ENCODE measurements at places on chromosomes 4 and X.

GRCh38 chrX:122046815-122047214 lies 999.4 kb downstream of the GLUD2 start:
- no peak for DNase-seq

GRCh38 chrX:55005256-55005655 lies 5.1 kb downstream of the APEX2 start:
- no peak for DNase-seq

DNA sequence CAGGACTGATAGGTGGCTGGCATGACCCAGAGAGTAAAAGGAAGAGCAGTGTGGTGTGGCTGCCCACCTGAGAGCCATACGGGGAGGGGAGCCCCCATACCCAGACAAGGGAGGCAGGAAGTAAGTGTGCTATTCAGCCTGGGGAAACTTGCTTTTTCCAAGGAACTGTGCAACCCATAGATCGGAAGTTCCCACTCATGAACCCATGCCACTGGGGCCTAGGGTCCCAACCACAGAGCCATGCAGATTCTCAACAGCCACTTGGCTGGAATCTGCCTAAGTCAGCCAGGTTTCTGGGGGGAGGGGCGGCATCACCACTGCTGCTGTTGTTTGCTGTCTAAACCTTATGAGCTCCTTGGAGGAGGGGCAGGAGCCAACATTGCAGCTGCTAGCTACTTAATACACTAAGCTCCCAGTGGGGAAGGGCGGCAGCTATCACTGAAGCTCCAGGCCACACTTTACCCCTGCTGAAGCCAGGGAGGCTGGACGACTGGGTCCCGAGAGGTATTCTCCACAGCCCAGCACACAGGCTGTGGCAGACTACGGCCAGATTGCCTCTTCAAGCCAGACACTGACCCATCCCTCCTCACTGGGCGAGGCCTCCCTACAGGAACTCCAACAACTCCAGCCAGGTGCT lies 410.4 kb downstream of the INPP4B start:
- DNase-seq, result no peak

DNA sequence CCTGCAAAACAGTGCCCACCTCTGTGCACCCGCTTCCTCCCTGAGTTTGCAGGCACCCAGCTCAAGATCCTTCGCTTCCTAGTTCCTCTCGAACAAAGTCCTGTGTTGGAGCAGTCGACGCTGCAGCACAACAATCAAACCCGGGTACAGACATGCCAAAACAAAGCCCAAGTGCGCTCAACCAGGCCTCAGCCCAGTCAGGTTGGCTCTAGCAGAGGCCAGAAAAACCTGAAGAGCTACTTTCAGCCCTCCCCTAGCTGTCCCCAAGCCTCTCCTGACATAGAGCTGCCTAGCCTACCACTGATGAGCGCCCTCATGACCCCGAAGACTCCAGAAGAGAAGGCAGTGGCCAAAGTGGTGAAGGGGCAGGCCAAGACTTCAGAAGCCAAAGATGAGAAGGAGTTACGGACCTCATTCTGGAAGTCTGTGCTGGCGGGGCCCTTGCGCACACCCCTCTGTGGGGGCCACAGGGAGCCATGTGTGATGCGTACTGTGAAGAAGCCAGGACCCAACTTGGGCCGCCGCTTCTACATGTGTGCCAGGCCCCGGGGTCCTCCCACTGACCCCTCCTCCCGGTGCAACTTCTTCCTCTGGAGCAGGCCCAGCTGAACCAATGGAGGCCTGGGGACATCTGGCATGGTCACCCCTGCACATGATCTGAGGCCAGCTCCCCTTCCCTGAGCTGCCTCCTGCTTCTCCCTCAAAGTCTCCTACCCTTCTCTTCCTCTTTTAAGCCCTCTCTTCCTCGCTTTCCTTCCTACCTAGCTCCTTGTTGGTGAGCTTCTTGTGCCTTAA lies 6.9 kb downstream of the APEX2 start:
- no peak for DNase-seq

- no peak for DNase-seq
These were observed 768 bp downstream of the CLCN4 start for GRCh38 chrX:10157543-10157942.

DNA sequence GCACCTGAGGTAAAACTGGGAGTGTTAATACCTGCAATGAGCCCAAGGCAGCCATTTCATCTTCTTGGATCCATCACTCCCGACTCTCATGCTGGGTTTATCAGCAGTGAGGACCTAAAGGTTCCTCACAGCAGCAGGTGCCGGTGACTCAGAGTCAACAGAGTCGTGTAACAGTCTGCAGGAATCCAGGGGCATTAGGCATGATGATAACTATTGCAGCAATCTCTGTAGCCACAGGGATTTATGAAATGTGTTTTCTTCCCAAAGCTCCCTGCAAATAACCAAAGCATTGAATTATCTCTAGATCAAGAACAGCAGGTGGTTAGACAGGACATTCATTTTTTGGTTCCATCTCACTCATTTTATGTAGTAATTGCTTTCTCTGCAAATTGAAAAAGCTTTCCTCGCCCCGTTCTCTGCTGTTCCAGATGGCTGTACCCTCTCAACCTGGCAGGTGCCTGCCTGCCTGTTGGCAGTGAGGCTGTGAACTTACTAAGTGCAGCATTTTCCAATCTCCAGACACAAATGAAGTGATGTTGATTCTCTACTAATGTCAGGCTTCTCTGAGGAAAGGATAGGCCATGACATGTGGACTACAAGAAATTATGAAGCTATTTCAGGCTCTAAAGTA lies 48.1 kb upstream of the TSPAN7 start:
- DNase-seq, result no peak

- no peak for DNase-seq
These were observed 464.6 kb downstream of the IL15 start for GRCh38 chr4:142100941-142101340.

- no peak for DNase-seq
These were observed 582.0 kb upstream of the EPHA5 start for GRCh38 chr4:66252291-66252690.

GRCh38 chr4:81304871-81305270 lies 89.8 kb upstream of the PRKG2 start:
- DNase-seq, result no peak

- DNase-seq, result no peak
These were observed 10.1 kb downstream of the PDLIM3 start for GRCh38 chr4:185524888-185525863.

DNA sequence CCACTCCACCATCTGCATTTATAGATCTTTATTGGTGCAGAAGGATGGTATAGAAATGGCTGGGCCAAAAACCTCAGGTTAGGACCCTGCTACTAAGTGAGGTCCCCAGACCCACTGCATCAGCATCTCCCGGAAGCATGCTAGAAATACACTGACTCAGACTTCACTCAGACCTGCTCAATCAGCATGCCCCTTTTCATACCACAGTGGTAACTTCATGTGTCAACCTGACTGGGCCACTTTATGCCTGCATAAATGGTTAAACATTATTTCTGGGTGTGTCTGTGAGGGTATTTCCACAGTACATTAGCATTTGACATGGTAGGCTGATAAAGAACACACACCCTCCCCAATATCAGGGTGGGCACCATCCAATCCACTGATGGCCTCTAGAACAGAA lies 118.6 kb upstream of the VCX3B start:
- no peak for DNase-seq

- DNase-seq, result no peak
These were observed 162.7 kb upstream of the MBNL3 start for GRCh38 chrX:132651421-132652086.

DNA sequence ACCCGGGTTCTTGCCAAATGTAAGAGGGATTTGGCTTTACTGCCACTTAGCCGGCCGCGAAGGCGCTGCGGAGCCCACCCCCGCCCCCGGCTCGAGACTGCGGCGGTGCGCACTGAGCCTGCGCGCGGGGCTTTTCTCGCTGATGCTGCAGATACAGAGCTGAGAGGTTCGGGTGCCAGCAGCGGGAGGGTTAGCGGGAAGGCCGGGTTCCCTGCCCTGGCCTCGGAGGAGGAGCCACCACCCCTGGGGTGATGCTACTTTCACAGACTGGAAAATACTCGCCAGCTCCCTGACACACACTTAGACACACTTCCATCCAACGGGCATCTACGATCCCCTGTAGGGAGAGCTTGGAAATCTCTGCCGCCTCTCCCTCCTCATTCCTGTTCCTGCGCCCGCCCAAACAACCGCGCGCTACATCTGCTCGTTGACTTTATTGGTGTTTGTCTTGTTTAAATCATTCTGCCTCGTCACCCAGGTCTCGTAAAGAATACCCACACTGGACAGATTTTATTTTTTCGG lies 2.1 kb upstream of the PCDH7 start:
- DNase-seq, result no peak

DNA sequence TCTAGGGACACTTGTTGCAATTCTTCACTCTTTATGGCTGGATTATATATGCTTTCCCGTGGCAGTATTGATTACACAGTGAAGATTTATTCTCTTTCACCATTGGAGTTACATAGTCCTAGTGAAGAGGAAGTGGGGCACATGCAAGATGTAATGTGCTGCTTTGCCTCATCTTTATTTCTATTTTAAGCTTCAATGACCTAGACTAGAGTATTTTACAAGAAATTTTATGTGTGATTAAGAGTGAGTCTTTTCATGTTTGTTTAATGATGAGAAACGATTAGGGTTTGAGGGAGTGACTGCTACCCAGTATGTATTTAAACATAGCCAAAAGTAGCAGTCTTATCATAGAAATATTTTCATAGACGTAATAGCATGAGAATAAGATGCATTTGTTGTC lies 30.8 kb downstream of the DIAPH2 start:
- no peak for DNase-seq

- DNase-seq, result no peak
These were observed 153.0 kb downstream of the SMIM20 start for GRCh38 chr4:26067035-26067434.

DNA sequence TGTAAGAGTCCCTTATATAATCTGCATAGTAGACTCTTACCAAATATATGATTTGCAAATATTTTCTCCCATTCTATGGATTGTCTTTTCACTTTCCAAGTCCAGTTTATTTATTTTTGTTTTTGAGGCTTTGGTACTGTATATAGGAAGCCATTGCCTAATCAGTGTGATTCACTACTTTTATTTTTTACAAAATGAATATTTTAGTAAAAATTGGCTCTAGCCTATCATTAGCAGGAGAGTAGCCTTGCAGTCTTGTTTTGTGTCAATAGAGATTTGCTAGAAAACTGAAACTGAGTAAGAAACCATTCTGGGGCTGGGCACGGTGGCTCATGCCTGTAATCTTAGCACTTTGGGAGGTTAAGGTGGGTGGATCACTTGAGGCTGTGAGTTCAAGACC lies 199.9 kb upstream of the MAB21L2 start:
- DNase-seq, result no peak

DNA sequence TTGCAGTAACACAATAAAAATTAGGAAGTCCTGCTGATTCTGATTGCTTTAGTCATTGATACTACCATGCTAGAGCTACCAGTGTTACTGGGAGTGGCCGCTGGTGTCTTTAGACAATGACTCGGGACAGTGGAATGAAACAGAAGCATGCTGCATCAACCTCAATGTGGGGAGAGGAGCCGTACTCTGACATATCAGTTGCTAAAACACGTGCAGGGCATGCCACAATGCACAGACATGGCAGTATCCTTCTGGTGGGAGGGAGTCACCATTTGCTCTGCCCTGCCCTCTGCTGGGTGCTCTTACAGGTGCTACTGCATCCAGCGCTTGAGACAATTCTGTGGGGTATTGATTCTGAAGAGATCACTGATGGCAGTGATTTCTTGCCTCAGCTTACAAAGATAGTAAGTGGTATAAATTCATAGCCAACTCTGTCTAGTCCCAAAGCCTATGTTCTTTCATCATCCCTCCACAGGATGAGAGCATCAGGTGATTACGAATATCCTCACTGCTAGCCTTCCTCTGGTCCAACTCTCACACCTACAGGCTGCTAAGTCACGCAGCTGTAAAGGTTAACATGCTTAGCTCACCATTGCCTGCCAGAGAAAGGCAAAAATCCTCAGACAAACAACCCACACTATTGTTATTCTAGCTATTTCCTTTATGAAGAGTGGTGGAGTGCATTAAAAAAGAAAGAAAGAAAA lies 43.7 kb downstream of the NSG1 start:
- DNase-seq, result peak; percentile 70

DNA sequence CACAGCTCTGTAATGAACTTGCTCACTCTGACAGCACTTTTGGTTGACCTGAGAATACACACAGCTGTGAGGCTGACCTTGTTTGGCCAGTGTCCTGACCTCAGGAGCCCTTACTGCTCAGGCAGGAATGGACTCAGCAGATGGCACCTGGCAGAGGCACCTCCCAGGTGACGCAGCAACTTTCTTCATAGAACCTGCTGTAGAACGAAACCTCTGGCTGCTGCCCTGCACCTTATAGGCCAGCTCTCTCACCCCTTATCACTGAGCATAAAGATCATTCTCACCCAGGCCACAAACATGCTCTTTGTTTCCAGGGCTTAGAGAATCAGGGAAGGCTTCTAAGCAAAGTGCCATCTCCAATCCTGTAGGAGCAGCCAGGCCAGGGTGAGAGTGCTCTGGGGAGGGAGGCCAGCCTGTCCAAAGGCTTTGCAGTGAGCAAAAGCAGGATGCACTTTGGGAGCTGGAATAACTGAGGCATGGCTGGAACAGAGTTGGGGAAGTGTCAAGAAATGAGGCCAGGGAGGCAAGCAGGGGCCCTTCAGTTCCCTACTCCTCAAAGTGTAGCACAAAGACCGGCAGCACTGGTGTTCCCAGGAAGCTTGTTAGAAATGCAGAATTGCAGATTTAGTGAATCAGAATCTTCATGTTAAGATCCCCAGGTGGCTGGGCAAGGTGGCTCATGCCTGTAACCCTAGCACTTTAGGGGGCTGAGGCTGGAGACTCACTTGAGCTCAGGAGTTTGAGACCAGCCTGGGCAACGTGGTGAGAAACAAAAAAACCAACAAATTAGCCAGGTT lies 13.3 kb upstream of the CENPU start:
- no peak for DNase-seq

- DNase-seq, result no peak
These were observed 8.5 kb downstream of the TIFA start for GRCh38 chr4:112277220-112277619.

- no peak for DNase-seq
These were observed 55.6 kb upstream of the EXOC1L start for GRCh38 chr4:55763996-55764395.

DNA sequence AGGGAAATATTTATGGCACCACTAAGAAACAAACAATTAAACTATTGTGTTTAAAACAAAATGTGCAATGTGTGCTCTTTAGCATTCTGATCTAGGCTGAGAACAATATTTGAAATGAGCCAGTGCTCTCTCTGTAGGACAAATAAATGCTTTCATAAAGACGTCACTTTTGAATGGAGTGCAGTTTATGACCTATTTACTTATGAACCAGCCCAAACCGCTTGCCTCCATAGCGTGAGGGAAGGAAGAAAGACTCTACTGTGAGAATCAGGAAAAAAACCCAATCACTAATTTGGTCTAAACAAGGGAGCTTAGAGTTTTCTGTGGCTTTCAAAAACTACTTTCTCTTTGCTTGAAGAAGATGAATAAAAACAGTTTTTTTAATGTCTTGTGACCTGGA lies 39.4 kb downstream of the SAT1 start:
- DNase-seq, result no peak

DNA sequence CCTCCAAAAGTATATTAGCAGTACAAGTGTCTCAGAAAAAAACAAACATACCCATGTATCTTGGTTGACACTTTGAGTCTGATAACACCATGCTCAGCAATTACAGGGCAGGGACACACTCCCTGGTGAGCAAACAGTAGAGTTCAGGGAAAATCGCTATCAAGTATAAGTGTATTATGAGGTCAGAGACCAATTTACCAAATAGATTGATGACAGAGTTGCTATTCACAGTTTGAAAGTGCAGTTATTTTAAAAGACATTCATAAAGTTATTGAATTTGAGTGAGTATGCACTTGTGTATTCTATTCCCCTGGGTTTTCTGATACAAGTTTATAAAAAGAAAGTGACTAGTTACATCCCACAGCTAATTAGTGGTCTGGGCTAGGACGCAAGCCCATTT lies 10.2 kb upstream of the LONRF3 start:
- DNase-seq, result no peak

Data from CD4-positive, alpha-beta T cell (primary cell).